ENCODE measurements at places on chromosomes 5 and 9.
A peak's percentile ranks its signal among the peaks of the same experiment; 100 is the strongest.

- DNase-seq: no peak
Measured at GRCh38 chr5:139575751-139576150, 14.6 kb downstream of the UBE2D2 start.

DNA sequence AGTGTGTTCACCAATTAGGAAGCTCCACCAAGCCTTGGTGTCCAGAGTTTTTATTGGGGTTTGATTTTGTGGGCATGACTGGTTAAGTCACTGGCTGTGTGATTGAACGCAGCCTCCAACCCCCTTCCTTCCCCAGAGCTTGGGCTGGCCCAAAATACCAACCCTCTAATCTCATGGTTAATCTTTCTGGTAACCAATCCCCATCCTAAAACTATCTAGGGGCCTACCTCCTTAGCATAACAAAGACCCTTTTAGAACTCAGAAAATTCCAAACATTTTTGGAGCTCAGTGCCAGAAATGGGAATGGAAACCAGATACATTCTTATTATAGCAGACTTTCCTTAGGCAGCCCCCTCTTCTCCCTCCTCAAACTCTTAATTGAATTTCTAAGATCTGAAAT lies 35.9 kb upstream of the HRH2 start:
- DNase-seq: no peak

- no peak for DNase-seq
Measured at GRCh38 chr5:140024928-140025327, 18.2 kb downstream of the NRG2 start.

GRCh38 chr5:154098465-154098864 lies 59.7 kb downstream of the MFAP3 start:
- DNase-seq: no peak

DNA sequence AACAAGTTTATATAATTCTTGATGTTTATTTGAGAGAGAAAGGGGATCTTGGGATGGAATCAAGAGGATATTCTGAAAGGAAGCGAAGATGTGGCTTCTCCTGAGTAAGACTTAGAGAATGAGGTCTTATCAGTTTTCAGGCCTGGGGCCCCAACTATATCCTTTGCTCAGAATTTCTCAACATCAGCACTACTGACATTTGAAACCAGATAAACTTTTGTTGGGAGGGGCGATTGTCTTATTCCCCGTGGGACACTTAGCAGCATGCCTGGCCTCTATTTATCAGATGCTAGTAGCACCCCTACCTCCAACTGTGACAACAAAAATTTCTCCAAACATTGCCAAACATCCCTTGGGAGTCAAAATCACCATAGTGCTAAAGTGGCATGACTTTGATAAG lies 567.7 kb downstream of the MAT2B start:
- DNase-seq: no peak

DNA sequence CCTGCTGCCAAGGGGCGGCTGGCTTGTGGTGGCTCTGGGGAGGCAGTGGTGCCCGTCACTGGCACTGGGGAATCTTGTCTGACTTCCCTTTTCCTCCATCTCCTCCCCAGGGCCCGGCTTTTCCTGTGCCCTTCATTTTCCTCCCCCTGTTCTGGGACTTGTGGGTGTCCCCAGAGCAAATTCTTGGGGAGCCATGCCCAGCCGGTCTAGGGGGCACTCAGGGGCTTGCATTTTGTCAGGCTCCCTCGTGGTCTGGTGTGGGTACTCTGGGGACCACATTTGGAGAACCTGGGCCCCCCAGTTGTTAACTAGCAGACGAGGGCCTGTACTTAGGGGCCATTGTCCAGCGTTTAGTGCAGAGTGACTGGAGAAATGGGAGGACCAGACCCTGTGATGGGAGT lies 105.2 kb upstream of the IER5L start:
- no peak for DNase-seq

DNA sequence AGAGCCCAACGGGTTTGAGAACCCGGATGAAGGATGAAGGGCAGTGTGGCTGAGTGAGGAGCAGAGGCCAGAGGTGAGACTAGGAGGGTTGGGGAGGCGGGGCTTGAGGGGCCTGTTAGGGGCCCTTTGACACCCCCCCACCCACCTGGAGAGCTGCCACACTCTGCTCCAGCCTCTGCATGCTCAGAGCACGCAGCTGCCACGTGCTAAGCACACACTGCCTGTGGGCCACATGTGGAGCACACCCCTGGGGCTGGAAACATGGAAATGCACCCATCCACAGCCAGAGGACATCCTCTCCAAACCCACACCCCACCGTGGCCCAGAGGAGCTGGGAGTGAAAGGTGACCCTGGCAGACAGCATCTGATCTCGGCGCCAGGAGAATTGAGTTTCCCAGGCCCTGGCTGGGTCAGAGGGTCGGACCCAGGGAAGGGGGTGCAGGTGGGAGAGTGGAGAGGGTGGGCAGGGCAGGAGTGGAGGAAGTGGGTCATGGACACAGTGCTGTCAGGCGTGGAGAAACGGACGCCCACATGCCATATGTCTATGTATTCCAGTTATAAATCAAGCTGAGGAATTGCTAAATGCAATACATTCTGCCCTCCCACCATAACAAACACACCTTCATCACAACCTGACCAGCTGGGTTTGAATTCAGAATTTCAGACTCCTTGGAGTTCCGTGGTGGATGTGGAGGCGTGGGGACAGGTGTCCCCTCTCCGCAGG lies 5.9 kb downstream of the DNM1 start:
- no peak for DNase-seq

GRCh38 chr9:134558124-134558905 lies 83.3 kb upstream of the COL5A1 start:
- DNase-seq: no peak

GRCh38 chr5:31786090-31786631 lies 147.2 kb downstream of the PDZD2 start:
- DNase-seq: no peak

DNA sequence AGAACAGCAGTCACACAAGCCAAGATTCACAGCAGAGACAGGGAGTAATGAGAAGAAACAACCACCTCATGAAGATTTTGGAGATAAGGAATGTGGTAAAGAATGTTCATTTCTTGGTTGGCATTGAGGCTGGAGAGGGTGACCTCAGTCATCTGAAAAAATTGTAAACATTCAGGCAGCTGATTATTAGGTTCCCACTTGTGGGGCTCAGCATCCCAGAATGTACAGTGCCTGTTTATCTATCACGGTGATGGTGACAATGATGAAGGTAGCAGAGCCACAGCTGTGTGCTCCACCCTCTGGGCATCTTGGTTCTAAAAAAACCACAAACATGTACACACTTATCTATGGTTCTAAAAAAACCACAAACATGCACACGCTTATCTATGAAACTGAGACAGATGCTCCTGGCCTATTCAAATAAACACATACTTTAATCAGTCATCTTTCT lies 143.9 kb upstream of the MOCS2 start:
- DNase-seq: peak; percentile 43

DNA sequence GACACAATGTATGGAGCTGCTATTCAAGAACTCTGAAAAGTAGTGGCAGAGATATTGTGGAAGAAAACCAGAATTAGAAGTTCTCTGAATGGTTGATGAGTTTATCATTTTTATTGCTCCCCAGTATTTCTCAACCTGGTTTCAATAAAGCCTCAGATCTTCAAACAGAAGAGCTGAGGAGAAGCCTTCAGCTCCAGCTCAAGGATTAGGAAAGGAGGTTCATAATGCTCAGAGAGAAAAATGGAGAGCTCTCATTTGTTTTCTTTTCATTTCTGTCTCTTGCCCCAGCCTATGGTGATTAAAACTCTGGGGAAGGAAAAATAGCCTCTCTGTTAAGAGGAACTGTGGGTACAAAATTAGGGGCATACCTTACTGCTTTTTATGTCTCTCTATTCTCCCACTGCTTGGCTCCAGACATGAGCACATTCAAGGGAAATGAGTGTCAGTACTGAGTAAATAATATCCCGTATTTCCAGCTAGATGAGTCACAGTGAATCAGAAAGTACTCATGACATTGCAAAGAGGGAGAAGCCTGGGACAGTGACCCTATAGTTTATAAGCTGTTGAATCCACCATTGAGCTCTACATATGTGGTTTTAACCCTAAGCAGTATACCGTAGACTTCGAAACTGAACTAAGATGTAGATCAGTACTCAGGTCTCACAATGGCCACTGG lies 138.1 kb downstream of the EMB start:
- peak; percentile 90 for DNase-seq

DNA sequence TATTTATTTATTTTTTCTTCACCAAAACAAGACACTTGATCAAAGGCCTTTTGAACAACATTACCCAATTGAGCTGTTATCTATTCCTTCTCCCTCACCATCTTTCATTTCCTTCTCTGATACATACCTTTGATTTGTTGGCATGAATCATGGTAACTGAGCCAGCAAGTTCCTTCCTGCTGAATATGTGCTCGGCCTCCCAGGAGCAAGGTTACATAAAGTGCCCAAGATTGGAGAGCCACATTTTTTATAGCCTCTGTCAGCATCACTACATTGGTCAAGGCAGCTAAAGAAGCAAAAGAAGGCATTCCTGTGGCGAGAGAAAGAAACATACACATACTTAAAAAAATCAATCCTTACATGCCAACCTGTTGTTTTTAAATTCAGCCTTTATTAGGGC lies 369.6 kb downstream of the CYLC2 start:
- DNase-seq: no peak

- peak; percentile 9 for DNase-seq
Measured at GRCh38 chr9:109411798-109412352, 86.2 kb downstream of the PTPN3 start.

DNA sequence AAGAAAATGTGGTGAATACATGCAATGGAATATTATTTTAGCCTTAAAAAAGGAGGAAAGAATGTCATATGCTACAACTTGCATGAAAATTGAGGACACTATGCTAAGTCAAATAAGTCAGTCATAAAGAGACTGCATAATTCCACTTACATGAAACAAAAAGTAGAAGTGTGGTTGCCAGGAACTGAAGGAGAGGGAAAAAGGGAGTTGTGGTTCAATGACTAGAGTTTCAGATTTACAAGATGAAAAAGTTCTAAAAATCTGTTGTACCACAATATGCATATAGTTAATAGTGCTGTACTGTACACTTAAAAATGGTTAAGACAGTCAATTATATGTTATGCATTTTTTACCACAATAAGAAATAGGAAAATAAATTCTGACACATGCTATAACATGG lies 95.4 kb downstream of the SLC44A1 start:
- no peak for DNase-seq

DNA sequence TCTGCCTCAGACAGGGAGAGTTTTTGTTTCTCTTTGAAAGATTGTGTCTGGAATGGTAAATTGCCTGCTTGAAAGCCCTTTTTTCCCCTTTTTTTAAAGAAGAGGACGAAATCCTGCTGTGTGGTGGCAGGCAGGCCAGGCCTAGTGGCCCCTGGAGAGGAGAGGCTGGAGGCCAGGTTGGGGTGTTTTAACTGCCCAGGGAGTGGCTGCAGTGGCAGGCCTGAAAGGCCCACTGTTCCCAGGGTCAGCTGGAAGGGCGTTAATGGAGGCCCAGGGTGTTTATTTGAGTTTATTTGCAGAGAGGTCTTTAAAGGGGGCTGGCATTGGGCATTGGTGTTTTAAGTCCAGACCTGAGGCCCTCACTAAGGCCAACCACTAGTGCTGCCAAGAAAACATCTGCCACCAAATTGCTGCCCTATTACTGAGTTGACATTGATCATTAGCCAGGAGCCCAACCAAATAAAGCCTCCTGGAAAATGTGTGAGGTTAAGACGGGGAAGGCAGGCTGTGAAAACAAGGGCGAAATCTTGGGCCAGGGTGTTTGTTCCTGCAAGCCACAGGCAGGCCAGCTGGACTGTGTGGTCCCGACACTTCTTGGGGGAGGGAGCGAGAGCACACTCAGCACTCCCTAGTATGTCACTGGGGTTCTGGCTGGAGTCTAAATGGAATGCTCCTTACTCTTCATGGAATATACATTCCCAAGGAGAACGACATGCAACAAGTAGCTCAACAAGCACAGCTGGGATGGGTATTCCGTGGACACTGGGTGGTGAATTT lies 5.0 kb downstream of the JADE2 start:
- DNase-seq: no peak

GRCh38 chr5:129382921-129383672 lies 77.0 kb upstream of the ADAMTS19 start:
- no peak for DNase-seq

DNA sequence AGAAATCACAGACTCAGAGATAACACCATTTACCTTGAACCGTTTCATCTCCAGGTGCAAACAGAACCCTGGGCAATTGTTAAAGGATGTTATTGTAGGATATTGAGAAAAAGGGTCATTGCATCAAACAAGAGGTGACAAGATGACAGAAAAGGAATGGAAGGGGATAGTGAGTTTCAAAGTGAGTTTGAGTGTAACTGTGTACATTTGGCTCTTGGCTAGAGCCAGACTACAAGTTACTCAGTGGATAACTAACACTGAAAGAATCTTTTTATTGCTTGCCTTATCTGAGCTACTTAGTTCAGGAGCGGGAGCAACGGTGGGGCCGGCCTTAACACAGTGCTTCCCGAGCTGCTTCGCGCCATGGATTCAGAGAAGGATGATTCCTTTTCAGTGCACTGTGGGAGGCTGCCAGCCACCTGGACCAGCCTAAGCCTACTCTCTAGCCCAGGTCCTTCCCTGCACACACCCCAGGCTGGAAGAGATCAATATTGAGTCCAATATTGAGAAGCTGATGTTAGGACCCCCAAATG lies 193.4 kb downstream of the ATPSCKMT start:
- DNase-seq: no peak

DNA sequence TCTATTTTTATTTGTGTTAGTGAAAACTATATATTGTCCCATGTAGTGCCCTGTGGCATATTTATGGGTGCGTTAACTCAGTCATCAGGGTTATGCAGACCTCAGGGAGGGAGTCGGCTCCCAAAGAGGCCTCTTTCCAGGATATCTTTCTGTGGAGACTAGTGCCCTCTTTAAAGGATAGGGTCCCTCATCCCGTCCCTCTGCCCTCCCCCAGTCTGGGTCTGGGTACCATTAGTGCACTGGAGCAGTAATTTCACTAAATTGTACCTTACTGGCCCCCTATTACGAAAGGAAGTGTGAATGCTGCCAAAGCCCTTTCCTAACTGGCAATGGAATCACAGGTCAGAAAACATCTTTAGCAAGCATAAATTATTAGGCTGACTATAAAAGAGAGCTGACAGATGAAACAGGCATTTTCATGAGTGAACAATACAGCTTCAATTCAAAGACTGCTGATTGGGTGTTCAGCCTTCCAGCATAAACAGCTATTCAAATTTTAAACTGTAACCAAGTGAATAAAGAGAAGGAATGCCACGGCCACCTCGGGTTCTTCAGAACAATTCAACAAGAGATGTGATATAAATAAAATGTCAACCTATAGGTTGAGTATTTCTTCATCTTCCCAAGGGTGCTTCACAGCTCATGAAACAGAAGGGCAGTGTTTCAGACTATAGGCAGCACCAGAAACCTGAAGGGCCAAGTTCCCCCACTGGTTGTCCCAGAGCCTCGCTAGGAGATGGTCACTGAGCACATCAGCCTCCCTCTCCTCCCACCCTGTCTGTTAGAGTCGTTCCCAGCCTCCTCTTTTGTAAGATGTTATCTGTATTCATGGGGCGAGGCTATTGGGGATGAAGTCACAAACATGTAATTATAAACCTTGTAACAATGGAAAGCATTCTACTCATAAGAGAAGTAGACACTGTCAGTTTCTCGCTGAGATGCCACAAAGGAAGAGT lies 318.7 kb downstream of the TMEM161B start:
- no peak for DNase-seq

- DNase-seq: no peak
Measured at GRCh38 chr5:108079753-108080152, 302.1 kb downstream of the FBXL17 start.

Data from DMS53 (cell line).